ENCODE measurements at places on chromosomes 5 and 9. TPM values are rescaled to one million over a fixed set of nuclear protein-coding genes. Genes with fewer than 3 reads are reported as not detected.

Gene SLC6A7
- not detected for total RNA-seq

Gene HSD17B3
- total RNA-seq = not detected

Gene EEIG1
- total RNA-seq = 27.3 TPM

GRCh38 chr9:112705768-112706427, 12.0 kb downstream of the INIP start:
- H3K4me3 ChIP-seq = no peak overlapping the region
- H3K27ac ChIP-seq = no peak overlapping the region
- H3K27me3 ChIP-seq = no peaks in the 10 kb centered on the region

Gene THBS4
- total RNA-seq = 3.0 TPM

Gene LOX
- 0.23 TPM for total RNA-seq

Gene QSOX2
- 14.0 TPM for total RNA-seq

DNA sequence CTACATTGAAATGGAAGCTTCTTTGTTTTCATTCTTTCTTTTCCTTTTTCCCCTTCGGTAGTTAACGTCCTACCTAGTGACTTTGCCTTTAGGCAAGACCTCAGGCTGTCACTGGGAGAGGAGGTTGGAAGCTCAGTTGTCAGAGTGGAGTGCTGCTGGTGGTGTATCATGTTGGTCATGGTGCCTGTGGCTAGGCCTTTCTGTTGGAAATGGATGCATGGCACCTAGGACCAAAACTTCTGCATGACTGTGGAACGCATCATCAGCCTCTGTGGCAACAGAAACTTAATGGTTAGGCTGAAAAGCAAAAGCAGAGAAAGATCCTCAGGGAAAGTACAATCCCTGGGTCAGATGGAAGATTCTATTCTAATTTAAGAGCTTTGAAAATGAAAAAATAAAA, 57.9 kb downstream of the OSTF1 start:
- peaks cover 29% of the 10 kb centered on the region for H3K4me1 ChIP-seq
- no peaks in the 10 kb centered on the region for H3K27me3 ChIP-seq
- H3K36me3 ChIP-seq = peaks cover 41% of the 10 kb centered on the region
- H3K27ac ChIP-seq = no peak overlapping the region
